Activated CD8-positive, alpha-beta memory T cell treated with anti-CD3 and anti-CD28 coated beads for 1 hour (primary cell): ENCODE measurements at places on chromosomes 1 and 21.

- no peak for DNase-seq
Observed at GRCh38 chr1:64042331-64043100, 160.9 kb upstream of the UBE2U start.

GRCh38 chr21:33069994-33070743, at the start of gene OLIG1:
TSS of gene OLIG1 (plus strand) at chr21:33070141. CDS start at chr21:33070247, 106 bp downstream.
- DNase-seq = no peak

DNA sequence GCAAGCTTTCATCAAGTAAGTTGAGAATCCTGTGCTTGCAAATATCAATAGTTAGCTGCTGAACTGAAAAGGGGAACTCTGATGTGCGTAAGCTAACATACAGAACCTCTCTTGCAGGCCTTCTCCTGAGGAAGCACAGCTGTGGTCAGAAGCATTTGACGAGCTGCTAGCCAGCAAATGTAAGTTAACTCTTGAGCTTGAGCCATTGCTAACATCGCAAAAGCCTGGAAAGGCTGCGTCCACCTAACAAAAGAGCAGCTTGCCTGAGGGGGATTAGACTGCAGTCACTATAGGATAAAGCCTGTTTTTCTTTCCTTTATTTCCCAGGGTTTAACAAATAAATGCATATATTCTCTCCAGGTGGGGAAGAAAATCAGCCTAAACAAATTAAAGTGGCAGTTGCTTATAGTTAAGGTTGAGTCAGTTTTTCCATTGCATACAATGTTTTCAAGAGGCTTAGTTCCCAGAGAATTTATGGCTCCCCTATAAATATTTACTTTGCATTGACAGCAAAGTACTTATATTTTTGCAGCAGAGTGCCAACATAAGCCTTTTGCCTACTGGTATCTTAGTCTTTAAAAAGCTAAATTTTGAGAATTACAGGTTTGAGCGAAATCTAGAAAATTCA, 1.5 kb downstream of the RGS2 start:
- no peak for DNase-seq

GRCh38 chr1:36710951-36711350, 228.2 kb upstream of the CSF3R start:
- no peak for DNase-seq

- DNase-seq = no peak
Observed at GRCh38 chr21:16082038-16082816, 352.4 kb downstream of the USP25 start.

DNA sequence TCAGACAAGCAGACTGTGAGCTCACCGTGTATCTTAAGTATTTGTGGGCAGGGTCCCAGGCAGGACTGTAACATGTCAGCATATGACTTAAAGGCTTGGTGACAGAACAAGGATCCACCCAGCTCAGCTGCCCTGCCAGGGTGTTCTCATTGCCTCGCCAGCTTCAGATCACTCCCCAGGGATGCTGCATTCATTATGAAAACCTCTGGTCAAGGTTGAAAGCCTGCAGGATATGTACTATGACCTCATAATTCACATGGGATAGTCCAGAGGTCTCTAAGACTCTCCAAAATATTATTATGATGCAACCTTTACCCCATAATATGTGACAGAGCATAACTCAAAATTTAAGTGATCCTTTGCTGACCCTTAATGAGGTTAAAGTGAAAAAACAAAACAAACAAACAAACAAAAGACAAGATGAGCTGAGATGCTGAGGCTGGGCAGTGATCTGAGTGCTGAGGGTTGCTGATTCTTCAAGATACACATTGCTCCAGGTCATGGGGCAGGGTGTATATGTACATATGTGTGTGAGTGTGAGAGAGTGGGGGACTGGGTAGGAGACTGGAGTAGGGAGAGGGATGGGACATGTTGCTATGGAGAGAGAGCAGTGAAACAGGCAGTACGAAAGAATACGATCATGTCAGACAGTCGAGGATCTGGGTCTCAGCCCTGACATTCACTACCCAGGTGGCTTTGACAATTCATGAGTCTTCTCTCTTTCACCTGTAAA, 98.8 kb upstream of the DUSP10 start:
- DNase-seq = no peak

DNA sequence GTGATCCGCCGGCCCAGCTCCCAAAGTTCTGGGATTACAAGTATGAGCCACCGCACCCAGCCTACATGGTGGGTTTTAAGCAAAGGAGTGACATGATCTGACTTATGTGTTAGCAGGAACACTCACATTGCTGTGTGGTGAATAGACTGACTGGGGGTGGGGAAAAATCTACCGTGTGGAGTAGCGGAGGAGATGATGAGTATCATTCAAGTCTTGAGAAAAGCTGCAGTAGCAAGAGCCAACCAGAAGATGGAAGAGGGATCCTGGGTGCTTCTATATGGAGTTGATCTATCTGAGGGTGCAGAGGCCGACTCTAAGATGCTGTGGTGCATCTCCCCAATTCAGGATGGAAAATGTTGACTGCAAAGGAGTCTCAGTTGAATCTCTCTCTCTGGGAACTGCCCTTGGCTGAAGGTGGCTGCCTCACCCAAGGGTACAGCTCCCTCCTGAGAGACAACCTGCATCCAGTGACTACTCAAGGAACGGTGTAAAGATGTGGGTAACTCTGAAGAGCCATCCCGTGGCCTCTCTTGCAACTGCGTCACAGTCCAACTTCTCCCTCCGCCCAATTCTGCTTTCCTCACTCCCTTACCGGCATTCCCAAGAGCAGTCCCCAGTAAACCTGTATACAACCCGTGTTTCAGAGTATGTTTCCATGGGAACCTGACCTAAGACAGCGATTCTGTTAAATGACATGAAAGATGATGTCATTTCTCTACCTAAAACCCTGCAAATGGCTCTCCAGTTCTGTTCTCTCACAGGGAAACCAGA, 7.4 kb upstream of the B3GALNT2 start:
- DNase-seq = no peak
